Activated CD8-positive, alpha-beta memory T cell treated with anti-CD3 and anti-CD28 coated beads for 1 hour (primary cell): ENCODE measurements at places on chromosomes 2 and 18.

DNA sequence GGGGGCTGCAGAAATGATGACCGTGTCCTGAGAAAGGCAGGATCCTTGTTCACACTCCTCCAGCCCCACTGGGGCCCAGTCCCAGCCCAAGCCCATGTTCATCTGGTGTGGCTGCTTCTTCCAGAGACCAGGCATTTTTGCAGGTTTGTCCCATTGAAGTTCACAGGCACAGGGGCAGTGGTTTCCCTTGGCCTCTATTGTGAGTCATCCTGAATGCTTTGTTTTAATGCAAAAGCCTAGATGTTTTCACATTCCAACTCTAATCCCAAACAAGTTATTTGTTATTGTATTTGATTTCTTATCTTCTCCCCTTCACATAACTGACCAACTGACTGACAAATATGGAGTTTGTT, 426.4 kb upstream of the ID2 start:
- no peak for DNase-seq

DNA sequence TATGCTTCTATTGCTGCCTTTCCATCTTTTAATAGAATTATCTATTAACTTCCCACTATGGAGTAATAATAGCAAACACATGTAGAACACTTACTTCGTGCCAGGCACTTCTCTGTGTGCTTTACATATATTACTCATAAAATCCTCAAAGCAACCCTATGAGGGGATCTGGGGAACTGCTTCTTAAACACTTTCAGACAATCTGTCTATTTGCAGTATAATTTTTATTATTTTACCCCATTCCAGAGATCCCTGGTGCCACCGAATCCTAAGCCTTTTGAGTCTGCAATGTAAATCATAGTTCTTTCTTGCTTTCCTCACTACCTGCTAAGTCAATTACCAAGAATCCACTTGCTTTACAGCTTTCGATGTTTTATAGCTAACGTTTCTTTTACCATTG, 25.6 kb upstream of the GCFC2 start:
- no peak for DNase-seq

- DNase-seq: no peak
Observed at GRCh38 chr18:48573632-48574283, 34.9 kb downstream of the CTIF start.

- DNase-seq: no peak
Observed at GRCh38 chr2:140737006-140737405, 1393.8 kb downstream of the LRP1B start.

GRCh38 chr18:77116201-77117080, 16.1 kb downstream of the MBP start:
- DNase-seq: no peak

GRCh38 chr2:116724550-116724949, 1089.9 kb upstream of the DDX18 start:
- no peak for DNase-seq

DNA sequence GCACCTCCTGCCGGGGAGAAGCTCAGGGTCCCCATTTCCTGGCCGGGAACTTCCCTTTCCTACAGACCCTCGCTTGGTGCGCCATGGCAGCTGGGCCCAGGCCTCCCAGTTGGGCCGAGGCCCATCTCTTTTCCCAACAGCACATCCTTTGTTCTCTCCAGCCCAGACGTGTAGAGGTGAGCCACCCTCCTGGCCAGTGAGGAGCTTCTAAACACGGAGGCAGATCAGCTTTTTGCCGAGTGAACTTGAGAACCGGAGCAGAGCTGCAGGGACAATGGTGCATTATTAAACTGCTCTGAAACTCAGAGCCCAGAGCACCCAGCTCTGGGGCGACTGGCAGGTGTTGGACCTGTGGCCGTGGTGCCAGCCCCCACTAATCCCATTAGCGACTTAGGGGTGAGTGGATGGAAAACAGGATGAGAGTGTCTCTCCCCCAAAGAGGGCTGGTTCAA, 25.4 kb downstream of the SH3BP4 start:
- DNase-seq: no peak

- no peak for DNase-seq
Observed at GRCh38 chr2:171102802-171103201, 57.9 kb downstream of the TLK1 start.

DNA sequence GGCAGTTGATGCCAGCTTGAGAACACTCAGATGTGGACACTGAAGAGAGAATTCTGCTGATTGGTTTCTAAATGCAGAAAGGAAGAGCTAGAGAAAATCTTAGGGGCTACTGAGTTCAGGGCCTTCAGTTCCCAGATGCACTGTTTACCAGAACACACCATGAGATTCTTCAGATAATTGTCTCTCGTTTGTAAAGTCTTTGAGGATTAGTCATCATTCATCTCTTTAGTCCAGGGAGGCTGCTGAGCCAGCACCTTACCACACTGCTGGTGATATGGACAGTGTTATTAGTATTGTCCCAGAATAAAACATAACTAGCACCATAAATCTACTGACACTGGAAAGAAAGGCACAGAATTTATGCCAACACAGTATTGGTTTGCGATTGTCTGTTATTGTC, 690.8 kb upstream of the CELF4 start:
- DNase-seq: no peak

GRCh38 chr2:233329489-233330135, 22.0 kb downstream of the SAG start:
- DNase-seq: no peak

GRCh38 chr2:69241093-69241492, 145.9 kb downstream of the GFPT1 start:
- DNase-seq: no peak

GRCh38 chr18:36424741-36425142, 127.2 kb downstream of the FHOD3 start:
- DNase-seq: no peak

- DNase-seq: no peak
Observed at GRCh38 chr2:157245846-157246764, 11.4 kb upstream of the GALNT5 start.

DNA sequence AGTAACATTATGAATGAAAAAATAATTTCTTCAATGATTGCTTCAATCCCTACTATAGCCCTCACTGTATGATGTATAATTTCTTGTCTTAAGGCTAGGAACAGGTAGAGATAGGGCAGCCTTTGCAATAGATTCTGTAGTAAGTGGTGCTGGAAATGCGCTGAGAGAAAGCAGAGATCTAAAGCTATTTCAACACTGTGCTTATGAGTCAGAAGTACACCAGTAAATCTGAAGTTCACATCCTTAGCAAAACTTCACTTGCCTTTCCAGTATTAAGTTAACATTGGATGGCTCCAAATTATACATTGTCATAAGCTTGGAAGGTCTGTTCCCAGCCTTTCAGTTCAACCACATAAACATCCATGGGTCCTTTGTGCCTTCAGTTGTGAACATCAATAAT, 178.2 kb upstream of the EPHA4 start:
- no peak for DNase-seq

DNA sequence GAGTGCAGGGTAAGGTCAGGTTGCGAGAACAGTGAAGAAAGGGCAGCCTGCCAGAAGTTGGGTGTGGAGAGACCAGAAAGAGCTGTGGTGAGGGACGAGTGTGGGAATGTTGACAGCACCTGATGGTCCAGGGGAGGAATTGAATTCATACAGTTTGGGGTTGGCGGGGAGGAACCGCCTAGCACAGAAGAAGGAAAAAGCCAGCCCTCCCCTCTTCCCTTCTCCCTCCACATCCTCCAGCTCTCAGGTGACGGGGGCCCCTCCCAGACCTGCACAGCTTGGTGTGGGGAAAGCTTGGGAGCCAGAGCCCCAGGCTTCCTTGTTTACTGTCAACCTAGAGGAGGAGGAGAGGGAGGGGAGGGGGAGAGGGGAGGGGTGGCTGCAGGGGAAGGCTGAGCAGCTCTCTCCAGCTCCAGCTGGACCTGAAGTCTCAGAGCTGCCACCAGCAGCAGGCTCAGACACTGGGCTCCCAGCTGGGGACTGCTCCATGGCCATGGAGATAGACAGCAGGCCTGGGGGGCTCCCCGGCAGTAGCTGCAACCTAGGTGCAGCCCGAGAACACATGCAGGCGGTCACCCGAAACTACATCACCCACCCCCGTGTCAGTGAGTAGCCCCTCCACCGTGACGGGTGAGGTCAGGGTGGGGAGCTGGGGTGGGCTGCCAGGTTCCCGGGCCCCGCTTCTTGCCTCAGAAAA, at the start of gene ATP6V1B1:
Gene ATP6V1B1 (plus strand): TSS at position 433 of the 697 bp plus-strand sequence. CDS start 55 bp downstream, at position 488.
- no peak for DNase-seq

DNA sequence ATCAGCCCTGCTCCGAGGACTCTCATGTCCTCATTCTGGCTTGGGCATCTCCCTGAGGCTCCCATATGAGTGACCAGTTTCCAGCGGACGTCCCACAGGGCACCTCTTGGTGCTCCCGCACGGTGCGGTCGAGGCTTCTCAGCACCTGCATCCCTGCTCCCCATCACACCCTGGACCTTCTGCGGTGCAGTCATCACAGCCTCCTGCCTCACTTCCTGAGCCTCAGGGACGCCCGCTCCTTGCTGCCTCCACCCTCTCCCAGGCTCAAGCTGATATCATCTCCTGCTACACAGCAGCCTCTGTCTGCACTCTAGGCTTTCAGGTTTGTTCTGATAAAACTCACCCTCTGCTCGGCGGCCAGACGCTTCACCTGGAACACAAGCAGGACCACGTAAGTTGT, 185.0 kb downstream of the TMEM18 start:
- DNase-seq: no peak

DNA sequence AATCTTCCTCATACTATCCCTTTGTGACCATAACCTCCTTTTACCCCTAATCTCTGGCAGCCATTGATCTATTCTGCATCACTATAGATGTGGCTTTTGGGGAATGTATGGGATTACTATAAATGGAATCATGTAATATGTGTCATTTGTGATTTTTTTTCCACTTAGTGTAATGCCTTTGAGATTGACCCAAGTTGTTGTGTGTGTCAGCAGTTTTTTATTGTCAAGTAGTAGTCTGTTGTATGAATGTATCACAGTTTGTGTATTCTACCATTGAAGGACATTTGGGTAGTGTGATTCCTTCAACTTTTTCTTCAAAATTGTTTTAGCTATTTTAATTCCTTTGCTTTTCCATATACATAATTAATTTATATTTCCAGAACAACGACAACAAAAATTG, 18.6 kb downstream of the VRK2 start:
- DNase-seq: no peak

DNA sequence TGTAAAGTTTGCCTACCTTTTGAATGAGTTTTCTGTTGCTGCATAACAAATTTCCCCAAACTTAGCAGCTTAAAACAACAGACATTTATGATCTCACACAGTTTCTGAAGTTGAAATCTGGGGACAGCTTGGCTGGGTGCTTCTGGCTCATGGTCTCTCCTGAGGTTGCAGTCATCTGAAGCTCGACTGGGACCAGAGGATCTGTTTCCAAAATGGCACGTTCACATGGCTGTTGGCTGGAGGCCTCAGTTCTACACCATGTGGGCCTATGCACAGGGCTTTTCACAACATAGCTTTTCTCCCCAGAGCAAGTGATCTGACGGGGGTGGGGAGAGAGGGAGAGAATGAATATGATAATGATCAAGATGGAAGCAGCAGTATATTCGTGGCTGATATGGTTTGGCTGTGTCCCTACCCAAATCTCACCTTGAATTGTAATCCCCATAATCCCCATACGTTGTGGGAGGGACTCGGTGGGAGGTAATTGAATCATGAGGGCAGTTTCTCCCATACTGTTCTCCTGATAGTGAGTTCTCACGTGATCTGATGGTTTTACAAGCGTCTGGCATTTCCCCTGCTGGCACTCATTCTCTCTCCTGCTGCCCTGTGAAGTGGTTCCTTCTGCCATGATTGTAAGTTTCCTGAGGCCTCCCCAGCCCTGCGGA, 3.5 kb downstream of the RALB start:
- DNase-seq: no peak

DNA sequence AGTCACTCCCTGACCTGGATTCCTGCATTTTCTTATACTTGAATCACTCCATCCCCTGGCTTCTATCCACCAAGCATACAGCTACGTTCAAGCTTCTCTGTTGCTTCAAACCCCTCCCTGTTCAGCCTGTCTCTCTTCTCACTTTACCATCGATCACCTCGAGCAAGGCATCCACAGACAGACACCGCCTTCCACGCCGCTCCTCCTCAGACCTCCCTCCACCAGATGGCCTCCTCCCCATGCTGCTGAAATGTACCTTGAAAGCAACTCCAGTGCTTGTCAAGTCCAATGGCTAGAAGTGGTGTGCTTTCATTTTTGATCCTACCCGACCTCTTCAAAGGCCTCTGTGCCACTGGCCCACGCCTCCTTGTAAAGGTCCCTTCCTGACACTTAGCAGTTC, 131.3 kb upstream of the ACAA2 start:
- no peak for DNase-seq

- DNase-seq: no peak
Observed at GRCh38 chr2:174738841-174739240, 25.4 kb downstream of the CHRNA1 start.

DNA sequence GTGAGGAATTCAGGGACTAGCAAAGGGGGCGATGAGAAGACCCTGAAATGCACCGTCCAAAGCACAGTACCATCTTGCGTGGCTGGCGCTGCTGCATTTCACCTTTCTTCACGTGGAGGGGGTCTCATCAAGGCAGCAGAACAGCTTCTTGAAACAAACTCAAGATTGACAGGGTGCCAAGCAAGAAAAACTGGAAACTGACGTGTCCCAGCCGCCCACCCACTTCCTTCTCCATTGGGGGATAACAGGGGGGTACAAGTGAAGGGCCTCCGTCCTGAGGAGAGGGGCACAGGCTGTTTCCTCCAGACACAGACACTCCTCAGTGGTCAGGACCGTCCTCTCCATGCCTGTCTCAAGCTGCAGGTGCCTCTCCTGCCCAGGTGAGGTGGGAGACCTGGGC, 32.5 kb downstream of the HDAC4 start:
- DNase-seq: no peak

- DNase-seq: no peak
Observed at GRCh38 chr18:49778826-49779465, 34.4 kb downstream of the ACAA2 start.

- no peak for DNase-seq
Observed at GRCh38 chr2:67453310-67453709, 56.2 kb downstream of the ETAA1 start.

DNA sequence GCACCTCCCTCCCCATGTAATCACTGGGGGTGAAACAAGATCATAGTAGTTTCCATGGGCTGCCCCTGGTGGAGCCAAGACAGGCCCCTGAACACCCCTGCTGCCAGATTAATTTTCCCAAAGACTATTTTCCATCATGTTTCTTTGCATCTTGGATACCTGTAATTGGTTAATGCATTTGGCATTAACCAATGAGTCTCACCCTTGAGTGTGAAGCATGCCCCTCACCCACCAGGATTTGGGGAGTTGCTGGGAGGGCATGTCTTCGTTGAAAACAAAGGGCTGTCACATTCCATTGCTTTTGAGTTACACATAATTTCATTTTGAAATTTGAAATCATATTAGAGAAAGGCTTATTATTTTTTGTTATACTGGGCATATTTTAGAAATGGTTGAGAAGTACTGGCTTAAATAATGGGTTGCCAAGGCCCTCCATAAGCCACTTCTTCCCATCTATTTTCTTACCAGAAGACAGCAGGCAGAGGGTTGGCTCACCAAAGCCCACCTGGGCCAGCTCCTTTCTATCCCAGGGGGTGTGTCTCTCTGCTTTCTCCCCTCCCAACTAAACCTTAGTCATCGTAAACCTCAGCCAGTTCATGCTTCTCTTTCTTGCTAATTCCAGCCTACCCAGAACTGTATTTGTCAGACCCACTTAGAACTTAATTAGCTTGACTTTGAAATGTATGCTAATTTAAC, 51.8 kb downstream of the ATIC start:
- no peak for DNase-seq
